NCI-H1105 (cell line): ENCODE measurements at places on chromosomes 5 and 9.

DNA sequence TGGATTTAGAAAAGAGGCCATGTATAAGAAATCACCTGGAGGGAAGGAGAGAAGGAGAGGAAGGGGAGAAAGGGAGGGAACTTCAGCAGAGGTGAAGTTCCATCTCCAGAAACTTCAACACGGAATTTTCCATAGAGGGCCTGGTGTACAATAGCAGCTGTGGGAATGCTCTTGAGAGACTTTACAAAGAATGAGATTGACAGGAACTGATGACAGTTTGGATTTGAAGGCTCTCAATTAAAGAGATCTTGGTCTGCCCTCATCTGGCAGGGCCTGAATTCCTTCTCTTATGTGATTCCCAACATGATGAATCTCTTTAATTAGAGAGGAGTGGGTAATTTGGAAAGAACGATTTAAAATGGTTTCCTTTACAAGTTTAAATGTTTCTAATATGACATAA lies 143.5 kb downstream of the MLLT3 start:
- no peak for DNase-seq

DNA sequence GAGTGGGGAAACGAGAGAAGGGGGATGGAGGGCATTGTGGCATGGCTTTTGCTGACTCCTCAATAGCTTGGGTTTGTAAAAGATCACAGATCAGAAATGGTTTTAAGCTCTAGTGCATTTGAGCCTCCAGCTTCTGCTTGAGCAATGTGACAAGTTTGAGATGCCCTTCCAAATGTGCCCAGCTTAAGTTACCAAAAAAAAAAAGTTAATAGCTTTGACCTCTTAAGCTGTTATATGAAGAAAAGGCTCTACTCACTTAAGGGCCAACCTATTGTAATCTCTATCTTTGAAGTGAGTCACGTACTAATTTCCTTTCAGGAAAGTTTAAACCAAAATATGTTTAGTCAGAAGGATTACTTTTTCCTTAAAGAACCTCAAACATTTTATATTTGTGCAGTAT lies 428.8 kb upstream of the ACTBL2 start:
- DNase-seq: no peak

GRCh38 chr5:61334868-61335615 lies 3.0 kb downstream of the ZSWIM6 start:
- no peak for DNase-seq

DNA sequence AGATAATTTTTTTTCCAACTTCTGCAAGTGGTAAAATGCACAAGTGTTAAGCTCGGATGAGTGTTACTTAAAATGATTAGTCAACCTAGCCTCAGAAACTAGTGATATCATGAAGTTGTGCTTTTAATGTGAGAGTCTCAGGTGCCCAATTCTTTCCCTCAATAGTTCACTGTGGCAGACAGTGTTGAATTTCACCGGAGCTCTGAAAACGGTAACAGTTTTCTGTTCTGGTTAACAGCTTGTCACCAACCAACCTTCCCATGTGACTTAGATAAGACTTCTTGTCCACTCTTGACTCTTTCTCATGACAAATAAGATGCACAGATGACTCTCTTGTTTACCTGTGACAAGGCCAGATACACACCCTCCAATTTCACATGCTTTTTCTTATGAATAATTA lies 125.5 kb downstream of the OSTF1 start:
- no peak for DNase-seq

DNA sequence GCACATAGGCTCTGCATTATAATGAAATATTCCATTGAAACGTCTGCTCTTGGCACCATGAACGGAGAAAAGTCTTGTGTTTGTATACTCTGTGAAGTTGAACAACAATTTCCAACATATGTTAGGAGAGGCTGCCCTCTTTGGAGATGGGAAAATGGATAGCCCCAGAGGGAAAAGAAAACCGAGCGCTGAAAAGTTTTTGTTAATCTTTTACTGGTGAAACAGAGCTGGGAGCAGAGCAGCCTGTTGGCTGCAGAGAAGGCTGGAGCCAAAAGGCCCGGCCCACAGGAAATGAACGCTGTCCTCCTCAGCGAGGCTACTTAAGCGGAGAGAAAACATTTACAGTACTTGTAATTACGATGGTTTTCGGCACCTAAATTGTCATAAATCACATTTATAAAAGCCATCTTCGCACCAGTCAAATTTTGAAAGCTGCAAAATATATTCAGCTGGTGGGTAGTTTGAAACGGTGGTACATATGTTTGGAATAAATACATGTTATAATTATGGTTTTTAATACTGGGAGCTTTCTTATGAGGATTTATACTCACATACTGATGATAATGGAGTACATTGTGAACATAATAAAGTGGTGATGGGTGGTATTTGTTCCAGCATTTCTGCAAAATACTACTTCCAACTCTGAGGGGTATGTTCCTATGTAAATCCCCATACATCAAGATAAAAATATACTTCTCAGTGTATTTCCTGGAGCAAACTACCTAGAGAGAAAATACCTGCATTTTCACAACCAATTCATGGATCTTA lies 129.6 kb upstream of the CNTLN start:
- peak; percentile 21 for DNase-seq

- DNase-seq: no peak
These were observed 112.6 kb downstream of the CAVIN4 start for GRCh38 chr9:100690438-100690837.

DNA sequence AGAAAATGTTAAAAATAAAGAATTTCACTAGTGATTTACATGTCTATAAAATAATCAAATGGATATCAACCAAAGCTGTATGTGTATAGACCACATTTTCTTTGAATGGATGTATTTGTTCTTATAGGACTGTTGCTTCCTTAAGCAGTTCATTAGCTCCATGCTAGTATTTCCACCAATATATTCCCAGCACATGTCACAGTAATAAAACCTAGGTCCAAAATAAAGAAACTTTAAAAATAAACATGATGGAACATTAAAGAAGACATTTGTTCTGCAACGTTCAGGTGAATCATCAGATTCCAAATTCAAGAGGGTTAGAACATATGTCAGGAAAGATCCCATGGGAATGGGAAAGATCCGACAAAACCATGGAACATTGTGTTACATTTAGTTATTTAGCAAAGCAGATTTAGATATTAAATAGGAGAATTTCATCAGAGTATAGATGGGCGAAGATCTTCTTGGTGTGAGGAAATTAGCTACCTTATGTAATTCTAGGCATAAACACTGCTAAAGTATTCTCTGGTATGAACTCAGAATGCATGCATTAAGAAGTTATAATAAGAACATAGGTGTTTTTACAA lies 490.7 kb downstream of the CDH18 start:
- DNase-seq: no peak

- no peak for DNase-seq
These were observed 257.8 kb downstream of the TRIM32 start for GRCh38 chr9:116944714-116945534.

DNA sequence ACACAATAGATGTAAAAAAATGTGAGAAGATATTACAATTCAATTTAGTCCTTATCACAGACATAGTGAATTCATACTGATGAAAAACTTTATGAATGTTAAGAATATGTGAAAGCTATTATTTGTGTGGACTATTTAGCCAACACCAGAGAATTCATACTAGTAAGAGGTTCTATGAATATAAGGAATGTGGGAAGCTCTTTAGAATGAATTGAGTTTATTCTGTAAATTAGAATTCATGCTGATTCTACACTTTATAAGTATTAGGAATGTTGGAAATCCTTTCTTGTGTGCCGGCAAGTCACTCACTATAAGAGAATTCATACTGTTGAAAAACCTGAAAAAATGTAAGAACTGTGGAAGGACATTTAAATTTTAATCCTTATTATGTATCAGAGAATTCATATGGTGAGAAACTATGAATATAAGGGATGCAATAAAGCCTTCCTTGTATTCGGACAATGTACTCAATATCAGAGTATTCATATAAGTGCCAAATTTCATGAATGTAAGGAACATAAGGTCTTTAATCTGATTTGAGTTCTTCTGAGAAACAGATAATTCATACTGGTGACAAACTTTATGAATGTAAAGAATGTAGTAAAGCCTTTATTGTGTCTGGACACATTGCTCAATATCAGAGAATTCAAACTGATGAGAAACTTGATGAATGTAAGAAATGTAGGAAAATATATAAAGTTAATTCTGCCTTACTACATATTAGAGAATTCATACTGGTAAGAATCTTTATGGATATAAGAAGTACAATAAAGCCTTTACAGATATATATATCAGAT lies 21.6 kb upstream of the PCDHA1 start:
- no peak for DNase-seq

GRCh38 chr5:39200081-39200480 lies 19.3 kb downstream of the FYB1 start:
- DNase-seq: no peak

DNA sequence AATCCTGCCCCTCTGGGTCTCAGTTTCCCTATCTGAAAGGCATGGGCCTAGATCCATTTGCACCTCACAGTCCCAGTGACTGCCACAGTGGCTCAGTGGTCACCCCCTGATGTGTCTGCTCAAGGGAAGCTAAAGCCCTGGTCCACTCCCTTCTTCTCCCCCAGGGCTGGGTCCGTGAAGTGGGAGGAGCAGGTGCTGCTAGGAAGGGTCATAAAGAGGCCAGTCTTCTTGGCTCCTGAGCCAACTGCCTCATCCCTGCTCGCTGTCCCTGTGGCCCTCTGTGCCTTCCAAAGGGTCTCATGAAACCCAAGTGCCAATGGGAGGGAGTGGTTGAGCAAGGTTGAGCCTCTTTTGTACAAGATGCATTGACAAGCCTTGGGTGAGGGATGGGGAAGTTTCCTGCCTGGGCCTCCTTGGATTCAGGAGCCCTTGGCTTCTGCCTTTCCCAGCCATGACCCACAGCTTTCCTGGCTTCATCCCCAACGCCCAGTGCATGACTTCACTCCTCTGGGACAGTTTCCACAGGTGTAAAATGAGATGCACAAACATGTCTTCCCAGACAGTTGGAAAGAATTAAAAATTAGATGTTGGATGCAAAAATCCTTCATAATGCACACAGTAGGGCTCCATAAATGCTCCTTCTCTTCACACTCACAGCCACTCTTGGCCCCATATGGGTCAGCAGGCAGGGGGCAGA lies 1.6 kb upstream of the SLC6A7 start:
- DNase-seq: no peak

- DNase-seq: no peak
These were observed 10.2 kb downstream of the COL27A1 start for GRCh38 chr9:114165407-114166102.

DNA sequence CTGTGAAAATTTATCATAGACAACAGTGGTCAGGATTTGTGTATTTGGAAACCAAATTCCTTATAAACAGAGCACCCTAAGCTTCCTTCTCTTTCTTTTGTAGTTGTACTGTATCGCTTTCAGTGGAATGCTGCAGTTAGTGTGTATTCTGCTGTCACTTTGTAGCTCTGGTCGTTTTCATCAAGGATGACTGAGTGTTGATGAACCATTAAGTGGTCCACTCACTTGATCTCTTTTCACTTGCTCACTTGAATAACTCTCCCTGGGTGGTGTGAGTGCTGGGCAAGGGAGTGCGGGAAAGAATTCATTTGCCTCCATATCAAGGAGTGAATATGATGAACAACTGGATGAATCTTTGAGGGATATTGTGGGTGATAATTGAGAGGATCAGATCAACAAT lies 1225.7 kb upstream of the WWC1 start:
- no peak for DNase-seq

DNA sequence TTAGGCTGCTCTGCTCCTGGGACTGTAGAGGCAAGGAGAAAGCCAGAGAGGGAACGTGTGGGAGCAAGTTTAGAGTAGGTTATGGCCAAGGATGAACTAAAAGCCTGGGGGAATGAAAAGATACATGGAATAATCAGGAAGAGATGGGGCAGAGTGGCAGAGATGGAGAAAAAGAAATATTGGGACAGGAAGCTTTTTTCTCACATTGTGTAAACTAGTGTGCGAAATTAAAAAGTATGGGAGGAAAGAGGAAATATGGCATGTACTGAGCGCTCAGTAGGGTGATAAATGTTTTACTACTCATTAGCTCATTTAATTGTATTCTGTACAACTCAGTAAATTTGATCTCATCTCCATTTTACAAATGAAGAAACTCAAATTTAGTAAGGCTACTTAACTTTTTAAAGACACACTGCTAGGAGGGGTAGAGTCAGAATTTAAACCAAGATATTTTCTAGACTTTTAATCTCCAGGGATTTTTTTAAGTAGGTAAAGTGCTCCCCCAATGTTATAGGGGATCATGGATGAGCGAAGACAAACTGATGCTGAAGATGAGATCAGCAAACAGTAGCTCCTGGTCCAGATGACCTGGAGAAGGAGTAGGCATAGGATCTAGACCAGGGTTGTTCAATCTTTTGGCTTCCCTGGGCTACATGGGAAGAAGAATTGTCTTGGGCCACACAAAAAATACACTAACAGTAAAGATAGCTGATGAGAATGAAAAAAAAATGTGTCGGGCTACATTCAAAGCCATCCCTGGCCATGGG lies 30.8 kb downstream of the ALDH1A1 start:
- no peak for DNase-seq

DNA sequence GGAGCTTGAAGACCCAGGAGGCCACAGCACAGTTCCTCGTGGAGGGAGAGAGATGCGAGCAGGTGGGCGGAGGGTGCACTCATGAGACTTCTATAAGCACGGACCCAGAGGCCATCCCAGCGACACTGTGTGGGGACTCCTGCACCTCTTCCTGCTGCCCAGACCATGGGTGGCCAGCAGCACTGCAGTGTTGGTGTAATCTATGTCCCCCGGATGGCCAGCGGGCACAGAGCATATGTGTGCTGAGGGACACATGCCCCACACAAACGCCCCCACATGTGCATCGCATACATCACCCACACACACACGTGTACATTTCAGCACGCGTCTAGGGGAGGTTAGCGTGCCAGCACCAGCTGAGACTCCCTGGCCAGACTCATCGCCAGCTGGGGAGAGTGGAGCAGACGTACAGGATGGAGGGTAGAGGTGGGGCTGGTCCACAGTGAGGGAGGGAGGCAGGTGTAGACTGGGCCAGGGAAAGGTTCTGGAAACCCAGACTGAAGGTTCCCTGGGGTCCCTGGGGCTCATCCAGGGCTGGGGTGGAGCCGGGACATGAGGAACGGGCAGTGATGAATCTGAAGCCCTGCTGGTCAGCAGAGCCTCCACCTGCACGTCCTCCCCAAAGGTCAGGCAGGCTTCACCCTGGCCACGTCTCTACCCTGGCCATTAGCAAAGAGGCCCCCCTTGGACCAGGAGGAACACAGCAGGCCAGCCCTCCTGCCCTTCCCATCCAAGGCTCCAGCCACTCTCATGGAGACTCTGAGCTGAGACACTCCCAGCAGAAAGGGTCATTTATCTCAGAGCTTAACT lies 27.6 kb downstream of the ADAMTS2 start:
- DNase-seq: no peak

DNA sequence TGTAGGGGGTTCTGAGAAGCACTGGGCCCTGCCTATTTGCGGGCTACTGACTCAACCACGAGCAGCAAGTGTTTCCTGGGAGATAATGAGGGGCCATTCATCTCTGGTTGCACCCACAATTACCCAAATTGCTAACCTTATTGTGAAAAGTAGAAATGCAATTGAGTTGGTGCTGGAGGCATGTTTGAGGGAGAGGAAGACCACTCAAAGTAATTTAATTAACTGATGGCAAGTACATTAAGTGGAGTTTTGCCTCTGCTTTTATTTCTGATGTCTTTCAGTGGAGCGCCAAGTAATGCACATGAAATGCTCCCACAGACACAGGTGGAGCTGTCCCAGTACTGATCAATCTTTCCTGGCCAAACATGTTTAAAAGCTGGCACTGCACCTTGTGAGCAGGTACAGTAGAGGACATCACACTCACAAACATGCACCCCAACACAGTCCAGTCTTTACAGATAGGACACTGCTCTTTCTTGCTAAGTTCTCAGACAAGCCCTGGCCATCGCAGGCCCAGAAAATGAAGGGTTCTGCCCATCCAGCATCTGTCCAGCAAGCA lies 195.4 kb downstream of the HSPA4 start:
- DNase-seq: no peak

- no peak for DNase-seq
These were observed 41.0 kb downstream of the PCDHGC5 start for GRCh38 chr5:141529873-141530272.
